ENCODE measurements at places on chromosomes 12 and 14.

DNA sequence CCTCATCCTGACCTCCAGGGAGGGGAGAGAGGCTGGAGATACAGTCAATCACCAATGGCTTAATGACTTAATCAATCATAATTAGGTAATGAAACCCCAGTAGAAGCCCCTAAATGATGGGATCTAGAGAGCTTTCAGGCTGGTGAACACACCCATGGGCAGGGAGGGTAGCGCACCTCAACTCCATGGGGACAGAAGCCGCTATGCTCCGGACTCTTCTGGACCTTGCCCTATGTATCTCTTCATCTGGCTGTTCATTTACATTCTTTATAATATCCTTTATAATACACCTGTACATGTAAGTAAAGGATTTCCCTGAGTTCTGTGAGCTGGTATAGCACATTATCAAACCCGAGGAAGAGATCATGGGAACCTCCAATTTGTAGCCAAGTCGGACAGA lies 205.9 kb downstream of the STXBP6 start:
- no peak for DNase-seq

- no peak for DNase-seq
Observed at GRCh38 chr12:101919447-101919846, 42.1 kb downstream of the DRAM1 start.

DNA sequence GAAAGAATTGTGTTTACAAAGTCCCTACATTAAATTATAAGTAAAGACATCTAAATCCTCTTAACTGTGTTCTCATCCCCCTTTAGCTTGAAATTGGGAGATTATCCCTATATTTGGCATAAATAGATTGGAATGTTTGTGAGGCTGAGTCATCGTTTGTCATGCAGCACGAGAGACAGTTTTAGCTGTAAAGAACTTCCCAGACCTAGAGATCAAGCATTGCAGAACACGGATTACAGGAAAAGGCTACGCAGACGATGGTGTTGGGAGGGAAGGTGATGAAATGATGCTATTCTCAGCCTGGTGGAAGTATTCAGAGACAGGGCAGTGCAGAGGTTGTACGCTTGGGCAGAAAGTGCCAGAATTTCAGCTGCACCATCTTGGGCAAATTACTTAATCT lies 93.8 kb downstream of the PTPRB start:
- DNase-seq, result no peak

DNA sequence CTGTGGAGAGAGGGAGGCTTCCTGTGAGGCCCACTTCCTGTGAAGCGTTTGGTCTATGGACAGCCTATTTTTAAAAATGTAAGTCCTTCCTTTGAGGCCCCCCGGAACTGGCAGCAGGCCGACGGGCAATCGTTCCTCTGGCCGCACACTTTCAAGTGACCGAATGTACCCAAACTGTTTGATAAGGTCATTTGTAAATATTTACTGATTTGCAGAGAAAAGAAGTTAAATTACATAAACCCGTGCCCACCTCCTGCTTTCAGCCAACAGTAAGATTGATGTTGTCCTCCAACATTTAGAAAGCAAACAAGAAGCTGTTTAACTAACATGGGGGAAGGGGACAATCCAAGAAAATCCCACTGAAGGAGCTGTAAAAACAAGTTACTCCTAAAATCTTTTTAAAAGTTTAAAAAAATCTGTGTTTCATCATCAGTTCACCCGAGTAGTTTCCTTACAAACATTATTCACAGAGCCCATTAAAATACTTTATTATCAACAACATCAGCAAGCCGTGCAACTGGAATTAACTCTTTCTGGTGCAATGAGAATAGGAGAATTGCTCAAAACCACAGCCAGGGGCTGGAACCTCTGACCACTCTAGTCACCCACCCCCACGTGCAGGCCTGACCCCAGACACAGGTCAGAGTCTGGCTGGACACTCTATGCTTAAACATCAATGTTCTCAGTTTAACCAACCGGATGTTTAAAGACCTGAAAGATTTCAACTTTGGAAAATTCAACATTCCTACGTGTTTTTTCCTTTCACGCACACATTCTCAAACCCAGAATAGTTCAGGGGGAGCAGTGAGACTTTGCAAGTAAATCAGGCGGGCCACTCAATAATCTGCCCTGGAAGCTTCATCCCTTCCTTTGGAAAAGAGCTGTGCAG lies 65.3 kb downstream of the FOXN3 start:
- no peak for DNase-seq

- no peak for DNase-seq
Observed at GRCh38 chr12:59928416-59928815, 332.6 kb downstream of the SLC16A7 start.

DNA sequence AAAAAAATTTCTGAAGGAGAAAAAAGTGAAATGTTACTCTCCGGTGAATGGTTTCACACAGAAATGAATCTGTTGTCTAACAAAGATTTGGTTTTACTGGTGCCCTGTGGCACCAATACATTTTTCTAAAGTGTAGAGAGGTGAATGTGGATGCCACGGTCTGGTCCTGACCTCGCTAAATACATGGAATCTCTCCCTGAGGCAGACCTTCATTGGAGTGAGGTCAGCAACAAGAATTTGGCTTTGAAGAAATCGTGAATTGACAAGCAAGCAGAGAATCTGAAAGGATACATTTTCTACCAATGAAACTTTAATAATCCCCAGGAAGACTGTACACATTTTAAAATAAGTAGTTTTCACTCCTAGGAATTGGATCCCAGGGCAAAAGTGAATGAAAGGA lies 81.2 kb upstream of the OTOGL start:
- no peak for DNase-seq

DNA sequence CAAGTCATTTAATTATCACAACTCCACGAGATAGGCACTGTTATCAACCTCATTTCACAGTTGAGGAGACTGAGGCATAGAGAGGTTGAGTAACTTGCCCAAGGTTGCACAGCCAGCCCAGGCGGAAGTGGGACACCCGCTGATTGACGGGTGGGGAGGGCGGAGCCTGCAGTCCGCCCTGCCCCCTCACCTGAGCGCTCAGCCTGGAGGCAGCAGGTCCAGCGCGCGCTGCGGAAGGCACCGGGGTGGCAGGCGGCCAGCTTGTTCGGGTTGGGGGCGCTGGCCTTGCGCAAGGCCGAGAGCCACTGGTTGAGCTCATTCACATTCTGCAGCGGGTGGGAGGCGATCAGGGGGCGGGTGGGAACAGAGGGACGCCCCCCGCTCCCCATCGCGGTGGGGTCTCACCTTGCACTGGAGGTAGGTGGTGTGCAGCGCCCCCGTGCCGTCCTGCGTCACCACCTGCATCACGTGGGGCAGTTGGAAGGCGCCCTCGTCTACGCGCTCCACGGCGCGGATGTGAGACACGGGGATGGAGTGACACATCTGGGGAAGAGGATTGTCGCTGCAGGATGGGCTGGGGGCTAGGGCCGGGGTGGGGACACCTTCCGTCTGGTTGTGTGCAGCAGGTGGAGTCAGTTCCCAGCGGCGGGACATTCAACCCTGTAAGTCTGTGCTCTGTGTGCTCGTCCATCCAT lies 31.7 kb downstream of the RASAL1 start:
- DNase-seq, result no peak

GRCh38 chr12:117188121-117188665 lies 2.1 kb downstream of the FBXO21 start:
- DNase-seq, result no peak

- DNase-seq, result no peak
Observed at GRCh38 chr12:54024581-54025305, 3.5 kb upstream of the HOXC6 start.

DNA sequence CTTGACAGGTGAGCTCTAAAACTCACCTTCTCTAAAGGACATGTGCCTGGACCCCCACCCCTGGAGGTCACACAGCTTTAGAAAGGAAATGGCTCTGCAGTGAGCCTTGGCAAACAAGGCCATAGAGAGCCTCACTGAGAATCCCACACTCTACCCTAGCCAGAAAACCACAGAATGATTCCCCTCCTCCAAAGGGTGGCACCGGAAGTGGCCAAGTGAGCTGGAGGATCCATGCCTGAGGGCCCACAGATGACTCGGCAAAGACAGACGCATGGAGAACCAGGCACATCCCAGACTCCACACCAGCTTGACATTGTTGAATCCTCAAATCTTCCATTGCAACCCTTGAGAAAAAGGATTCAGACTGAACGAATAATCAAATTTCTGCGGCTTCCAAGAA lies 54.2 kb upstream of the PTHLH start:
- DNase-seq, result no peak

GRCh38 chr14:95337041-95337595 lies 17.4 kb upstream of the CLMN start:
- no peak for DNase-seq

DNA sequence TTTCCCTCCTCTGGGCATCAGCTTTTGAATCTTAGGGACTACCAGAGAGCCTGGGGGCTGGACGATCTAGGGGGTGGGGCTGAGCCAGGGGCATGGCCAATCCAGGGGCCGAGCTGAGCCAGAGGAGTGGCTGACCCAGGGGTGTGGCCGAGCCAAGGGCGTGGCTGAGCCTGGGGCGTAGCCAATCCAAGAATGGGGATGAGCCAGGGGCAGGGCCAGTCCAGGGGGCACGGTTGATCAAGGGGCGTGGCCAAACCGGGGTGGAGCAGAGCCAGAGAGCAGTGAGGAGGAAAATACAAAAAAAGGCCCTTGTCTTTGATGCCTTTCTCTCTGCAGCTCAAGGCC lies 219.3 kb upstream of the NOS1 start:
- no peak for DNase-seq
